ENCODE measurements at places on chromosomes 12 and 14.

- no peak for DNase-seq
Measured at GRCh38 chr12:80553316-80553715, 109.3 kb downstream of the PTPRQ start.

DNA sequence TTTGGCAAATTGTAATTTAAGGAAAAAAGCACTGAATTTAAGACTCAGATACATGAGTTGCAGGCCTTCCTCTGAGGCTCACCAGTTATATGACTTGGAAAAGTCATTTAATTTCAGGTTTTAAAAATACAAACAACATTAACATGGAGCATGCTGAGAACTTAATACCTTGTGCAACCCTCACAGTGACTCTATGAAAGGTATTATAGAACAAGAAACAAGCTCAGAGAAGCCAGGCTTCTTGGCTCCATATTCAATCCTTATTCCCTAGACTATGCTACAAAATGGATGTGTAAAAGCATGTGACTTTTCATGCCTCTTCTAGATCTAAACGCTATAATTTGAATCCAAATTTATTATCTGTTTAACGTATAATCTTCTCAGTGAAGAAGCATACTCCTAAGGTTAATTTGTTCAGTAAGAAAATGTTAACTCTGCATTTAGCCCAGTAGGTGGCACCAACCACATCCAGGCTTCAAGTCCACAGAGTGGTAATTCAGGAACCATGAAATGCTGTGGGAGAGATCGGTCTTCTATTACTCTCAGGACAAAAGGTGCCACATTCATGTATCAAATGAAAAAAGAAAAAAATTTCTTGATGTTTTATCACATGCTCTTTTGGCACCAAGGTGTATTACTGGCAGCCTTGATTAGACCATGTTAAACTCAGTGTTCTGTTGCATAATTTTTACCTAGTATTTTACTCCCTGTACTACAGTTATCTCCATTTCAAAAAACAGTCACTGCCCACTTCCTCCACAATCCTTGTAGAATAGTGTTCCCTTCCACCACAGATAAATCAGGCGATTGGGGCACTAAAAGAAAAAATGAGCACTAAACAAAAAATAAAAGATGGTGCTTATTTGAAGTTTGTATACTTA, 9.3 kb downstream of the CCDC196 start:
- DNase-seq: peak; percentile 67

GRCh38 chr14:69226736-69227135, 33.2 kb upstream of the GALNT16 start:
- DNase-seq: no peak

DNA sequence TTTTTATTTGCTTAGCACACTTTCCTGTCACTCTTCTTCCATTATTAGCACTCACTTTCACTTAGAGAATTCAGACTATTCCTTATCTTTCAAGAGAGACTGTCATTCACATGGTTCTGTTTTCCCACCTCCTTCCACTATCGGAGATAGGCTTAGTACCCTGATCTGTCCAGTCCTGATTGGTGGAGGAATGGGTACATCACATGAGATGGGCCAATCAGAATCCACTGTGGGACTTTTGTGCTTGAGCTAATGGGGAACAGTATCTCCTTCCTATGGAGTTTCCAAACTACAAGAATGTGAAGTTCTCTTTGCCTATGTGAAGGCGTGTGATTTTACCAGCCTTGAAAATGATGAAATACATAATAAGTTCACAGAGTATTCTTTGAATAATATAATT, 4.8 kb upstream of the KITLG start:
- DNase-seq: no peak

GRCh38 chr12:68432622-68433021, 100.5 kb upstream of the MDM1 start:
- DNase-seq: no peak

- no peak for DNase-seq
Measured at GRCh38 chr12:123907726-123908476, 64.7 kb downstream of the CCDC92 start.

- DNase-seq: no peak
Measured at GRCh38 chr12:39405580-39405979, 37.3 kb downstream of the KIF21A start.

All from body of pancreas (tissue), 4 donors.